D721Med (cell line): ENCODE measurements at places on chromosomes 5 and 9.
A peak's percentile ranks its signal among the peaks of the same experiment; 100 is the strongest.

DNA sequence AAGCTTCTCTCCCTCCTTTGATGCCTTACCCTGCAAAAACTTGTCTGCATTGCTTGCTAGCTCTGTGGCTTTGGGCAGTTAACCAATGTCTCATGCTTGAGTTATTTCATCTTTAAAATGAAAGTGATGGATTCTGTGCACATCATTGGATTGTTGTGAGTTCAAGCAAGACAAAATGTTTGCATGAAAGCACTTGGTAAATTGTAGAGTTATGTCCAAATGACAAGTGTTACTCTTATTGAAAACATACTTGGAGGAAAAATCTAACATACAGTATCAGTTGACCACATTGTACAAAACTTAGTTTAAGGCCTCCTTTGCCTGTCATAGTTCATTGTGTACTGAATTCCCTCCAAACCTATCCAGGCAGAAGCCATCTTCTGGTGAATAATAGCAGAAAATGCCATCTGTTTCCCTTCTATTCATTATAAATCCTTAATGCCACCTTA, 30.0 kb downstream of the TGFBR1 start:
- no peak for DNase-seq

DNA sequence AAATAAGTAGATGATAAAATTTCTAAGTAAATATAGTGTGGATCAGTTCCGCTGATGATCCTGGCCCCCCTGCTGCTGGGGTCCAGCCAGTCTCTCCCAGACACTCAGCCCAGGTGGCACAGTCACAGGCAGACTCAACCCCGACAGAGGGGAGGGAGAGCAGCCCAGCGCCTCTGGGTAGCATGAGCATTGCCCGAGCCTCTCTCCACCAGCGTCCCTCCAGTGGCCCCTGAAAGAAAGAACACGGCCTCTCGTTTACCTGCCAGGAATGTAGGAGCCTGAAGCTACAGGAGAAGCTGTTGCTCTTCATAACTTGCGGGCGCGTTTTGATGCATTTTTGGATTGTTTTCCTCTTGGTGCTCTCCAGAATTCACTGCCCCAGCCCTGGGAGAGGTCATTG, 68.8 kb upstream of the ICE1 start:
- DNase-seq = no peak

- no peak for DNase-seq
These were observed 152.2 kb downstream of the ADAMTSL1 start for GRCh38 chr9:18626046-18626698.

GRCh38 chr9:126962336-126962735, 47.8 kb downstream of the RALGPS1 start:
- DNase-seq = no peak

DNA sequence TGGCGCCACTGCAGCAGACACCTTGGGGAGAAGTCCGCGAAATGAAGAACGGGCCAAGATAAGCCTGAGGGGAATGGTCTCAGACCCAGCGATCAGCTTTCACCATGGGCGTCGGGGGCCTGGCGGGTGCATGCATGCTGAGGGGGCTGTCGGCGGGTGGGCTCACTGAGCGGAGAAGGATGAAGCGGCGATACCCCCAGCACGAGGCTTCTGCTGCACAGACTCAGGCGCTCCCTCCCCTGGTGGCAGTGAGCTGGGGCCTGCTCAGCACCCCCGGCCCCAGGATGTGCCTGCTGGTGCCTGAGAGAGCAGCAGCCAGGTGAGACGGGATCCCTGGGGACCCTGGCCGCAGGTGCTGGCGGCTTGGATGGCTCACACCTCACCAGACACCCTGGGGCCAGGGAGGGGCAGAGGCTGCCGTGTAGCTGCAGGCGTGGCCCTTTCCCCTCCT, 31.2 kb downstream of the CEP72 start:
- DNase-seq = no peak

- no peak for DNase-seq
These were observed 266.5 kb downstream of the MSX2 start for GRCh38 chr5:174990909-174991308.

GRCh38 chr5:32202394-32202793, 28.3 kb upstream of the GOLPH3 start:
- no peak for DNase-seq

GRCh38 chr9:86605303-86605702, 251.1 kb upstream of the TUT7 start:
- no peak for DNase-seq

- DNase-seq = no peak
These were observed 17.3 kb upstream of the EGFL7 start for GRCh38 chr9:136645352-136645902.

DNA sequence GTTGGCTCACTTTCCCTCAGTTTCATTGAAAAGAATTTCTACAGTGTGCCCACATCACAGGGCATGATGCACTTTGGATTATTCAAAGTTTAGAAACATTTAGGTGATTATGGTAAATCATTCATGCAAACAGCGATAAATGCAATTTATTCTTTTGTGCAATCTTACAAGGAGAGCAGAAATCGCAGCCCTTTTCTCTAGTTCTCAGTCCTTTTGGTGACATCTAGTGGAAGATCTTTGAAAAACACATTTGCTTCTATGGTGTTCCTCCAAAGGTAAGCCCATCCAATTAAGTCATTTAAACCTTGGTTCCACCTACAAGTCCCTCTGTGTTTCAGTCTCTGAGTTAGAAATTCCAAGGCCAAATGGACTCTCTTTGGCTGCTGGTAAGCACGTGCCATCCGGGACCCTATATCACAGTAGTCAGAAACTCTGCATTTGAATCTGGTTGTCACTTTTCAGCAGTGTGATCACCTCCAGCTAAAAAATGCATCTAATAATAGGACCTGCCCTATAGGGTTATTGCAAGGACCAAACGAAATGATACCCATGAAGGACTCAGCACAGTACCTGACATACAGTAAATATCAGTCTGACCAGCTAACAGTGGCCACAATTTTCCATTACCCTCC, 66.4 kb downstream of the MACROH2A1 start:
- peak; percentile 85 for DNase-seq

GRCh38 chr5:153831973-153832372, 206.7 kb downstream of the FAM114A2 start:
- DNase-seq = no peak

GRCh38 chr5:43602461-43603343, at the start of gene NNT:
Gene NNT, plus strand, starts transcription at chr5:43603180. Its CDS starts 6,016 bp downstream, at chr5:43609196.
- peak; percentile 26 for DNase-seq

- no peak for DNase-seq
These were observed 114.9 kb upstream of the ADAMTS16 start for GRCh38 chr5:5025098-5025773.

GRCh38 chr9:130756037-130756436, 62.5 kb downstream of the EXOSC2 start:
- no peak for DNase-seq

DNA sequence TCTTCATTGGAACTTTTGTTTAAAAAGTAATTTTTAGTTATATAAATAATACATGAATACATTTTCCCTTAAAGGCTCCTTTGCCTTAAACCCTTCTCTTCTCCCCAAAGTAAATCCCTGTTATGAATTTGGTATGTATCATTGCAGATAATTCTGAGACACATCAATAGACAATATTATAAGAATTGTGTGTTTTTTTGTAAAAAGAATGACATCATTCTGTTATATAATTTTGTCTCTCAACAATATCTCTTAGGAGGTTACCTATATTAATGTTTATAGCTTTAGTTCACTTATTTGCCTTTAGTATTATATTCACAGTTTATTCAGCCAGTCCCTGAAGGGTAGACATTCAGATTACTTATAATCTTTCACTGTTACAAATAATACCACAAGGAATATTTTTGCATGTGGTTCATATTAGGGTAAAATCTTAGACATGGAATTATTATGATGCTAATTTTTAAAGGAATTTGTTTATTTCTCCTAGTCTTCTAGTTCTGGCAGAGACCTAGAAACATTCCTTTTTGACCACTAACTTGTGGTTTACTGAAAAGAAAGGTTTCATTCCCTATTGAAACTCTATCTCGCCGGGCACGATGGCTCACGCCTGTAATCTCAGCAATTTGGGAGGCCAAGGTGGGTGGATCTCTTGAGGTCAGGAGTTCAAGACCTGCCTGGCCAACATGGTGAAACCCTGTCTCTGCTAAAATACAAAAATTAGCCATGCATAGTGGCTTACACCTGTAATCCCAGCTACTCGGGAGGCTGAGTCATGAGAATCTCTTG, 105.6 kb downstream of the KCTD16 start:
- DNase-seq = no peak

- DNase-seq = no peak
These were observed 201.8 kb upstream of the ZNF608 start for GRCh38 chr5:124948062-124948753.

GRCh38 chr5:95572016-95572415, 17.1 kb downstream of the ARSK start:
- no peak for DNase-seq

GRCh38 chr5:17174965-17175364, 42.5 kb upstream of the BASP1 start:
- DNase-seq = no peak

DNA sequence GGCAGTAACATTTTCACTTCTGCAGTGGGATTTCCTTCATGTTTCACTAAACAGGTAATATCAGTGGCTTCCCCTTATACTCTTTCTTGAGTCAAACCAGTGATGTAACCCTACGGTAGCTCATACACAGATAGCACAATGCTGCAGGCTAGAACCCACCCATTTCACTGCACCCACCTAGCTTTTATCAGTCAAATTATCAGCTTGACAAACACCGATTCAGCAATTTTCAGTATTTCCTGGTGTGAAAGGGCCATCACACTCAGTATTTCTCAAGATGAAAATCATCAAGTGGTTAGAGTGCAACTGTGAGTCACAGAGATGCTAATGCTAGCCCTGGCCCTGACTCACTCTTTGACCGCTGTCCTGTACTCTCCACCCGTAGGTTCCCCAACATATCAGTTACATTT, 242.3 kb upstream of the PTGER4 start:
- DNase-seq = no peak

- no peak for DNase-seq
These were observed 15.7 kb upstream of the CEP120 start for GRCh38 chr5:123438902-123439301.

DNA sequence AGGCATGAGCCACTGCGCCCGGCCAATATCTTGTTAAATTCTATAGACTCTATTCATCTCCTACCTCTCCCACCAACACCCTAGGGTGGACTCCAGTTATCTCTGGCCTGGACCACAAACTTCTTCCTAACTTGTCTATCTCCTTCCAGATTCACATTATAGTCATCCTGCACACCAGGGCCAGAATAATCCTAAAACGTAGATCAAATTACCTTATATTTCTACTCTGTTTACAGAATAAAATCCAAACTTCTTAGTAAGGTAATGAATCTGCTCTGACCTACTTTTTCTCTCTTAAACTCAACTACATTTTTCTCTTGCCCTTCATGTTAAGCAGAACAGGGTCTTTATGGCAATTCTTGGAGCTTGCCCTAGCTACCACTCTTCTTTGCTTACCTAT, 6.9 kb downstream of the ELL2 start:
- DNase-seq = no peak

DNA sequence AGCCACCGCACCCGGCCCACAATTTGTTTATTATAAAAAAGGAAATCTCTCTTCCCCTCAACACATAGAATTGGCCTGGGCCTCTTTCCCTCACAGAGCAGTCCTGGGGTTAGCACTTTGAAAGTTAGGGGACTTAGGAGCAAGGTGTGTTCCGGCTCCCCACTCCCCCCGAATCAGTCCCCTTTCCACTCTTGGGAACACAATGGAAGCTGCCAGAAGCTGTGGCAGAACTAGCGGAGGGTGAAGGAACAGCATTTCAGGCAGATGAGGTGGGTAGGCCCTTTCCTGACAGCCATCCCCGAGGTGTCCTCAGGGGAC, 16.4 kb upstream of the C5orf47 start:
- no peak for DNase-seq

DNA sequence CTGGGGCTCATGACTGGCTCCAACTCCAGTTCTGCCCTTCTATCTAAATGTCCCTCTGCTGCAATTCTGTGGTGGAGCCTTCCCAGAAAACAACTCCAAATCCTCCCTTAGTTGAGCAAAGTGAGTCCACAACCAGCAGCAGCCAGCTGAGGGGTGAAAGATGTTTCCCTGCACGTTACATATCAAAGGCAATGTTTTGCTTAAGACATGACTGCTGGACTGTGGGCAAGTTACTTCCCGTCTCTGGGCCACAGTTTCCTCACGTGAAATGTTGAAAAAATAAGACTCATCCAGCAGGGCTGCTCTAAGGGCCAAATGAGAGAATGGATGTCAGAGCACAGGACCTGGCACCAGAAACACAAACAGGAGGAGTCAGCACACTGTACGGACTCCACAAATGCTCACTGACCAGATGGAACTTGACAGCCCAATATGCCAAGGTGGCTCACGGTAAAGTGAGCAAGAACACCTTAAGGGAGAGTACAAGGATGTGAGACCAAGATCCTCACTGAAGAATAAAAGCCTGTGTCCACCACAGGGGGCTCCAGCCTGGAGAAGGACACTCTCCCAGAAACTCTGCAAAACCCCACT, 138.4 kb upstream of the ABCA1 start:
- DNase-seq = no peak

- no peak for DNase-seq
These were observed 982.7 kb upstream of the DMAC1 start for GRCh38 chr9:8782237-8782636.

- DNase-seq = no peak
These were observed 368.4 kb upstream of the ITGA1 start for GRCh38 chr5:52419357-52419756.

- DNase-seq = no peak
These were observed 32.7 kb upstream of the ADRA1B start for GRCh38 chr5:159883522-159883950.

- DNase-seq = no peak
These were observed 259.4 kb downstream of the TLR4 start for GRCh38 chr9:117963493-117964090.

GRCh38 chr5:91061946-91062562, 321.1 kb downstream of the ARRDC3 start:
- no peak for DNase-seq

DNA sequence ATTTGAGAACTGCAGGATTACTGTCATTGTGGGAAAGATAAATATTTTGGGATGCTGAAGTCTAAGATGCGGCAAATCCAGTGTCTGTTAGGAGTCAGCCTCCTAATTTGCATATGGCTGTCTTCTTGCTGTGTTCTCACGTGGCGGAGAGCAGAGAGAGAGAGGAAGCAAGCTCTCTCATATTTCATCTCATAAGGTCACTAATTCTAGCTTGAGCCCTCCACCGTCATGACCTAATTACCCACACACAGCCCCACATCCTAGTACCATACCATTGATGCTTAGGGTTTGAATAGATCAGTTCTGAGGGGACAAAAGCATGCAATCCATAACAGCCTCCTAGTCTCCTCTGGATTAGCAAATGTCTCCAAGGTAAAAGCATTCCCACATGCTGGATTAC, 124.5 kb downstream of the CDH12 start:
- DNase-seq = no peak

DNA sequence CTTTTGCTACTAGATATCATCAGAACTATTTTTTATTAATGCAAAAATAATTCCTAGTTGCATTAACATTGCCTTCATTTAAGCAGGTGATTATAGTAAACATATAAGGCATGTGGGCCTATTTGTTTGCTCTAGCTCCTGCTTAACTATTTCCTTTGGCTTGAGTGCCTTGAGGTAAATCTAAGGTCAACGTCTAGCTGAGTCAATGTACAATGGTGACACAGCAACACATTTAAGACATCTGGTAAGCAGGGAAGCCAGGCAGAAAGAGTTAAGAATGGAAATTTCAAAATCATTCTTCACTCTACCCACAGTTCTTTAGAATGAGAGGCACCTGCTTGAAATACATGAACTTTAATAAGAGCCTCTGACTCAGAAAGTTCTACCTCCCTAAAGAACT, 111.9 kb upstream of the FST start:
- no peak for DNase-seq

GRCh38 chr5:87233143-87233542, 34.5 kb upstream of the RASA1 start:
- no peak for DNase-seq
